Activated CD4-positive, alpha-beta T cell treated with anti-CD3 and anti-CD28 coated beads, Interleukin-2, amount 10 ng/mL, durations not matched to agents 7 days and 5 days (primary cell): ENCODE measurements at places on chromosomes 5 and 9. TPM values are rescaled to one million over a fixed set of nuclear protein-coding genes. Genes with fewer than 3 reads are reported as not detected.

The SPINK13 gene
- not detected for total RNA-seq

The AGXT2 gene
- total RNA-seq, result not detected

The AK8 gene
- not detected for total RNA-seq

DNA sequence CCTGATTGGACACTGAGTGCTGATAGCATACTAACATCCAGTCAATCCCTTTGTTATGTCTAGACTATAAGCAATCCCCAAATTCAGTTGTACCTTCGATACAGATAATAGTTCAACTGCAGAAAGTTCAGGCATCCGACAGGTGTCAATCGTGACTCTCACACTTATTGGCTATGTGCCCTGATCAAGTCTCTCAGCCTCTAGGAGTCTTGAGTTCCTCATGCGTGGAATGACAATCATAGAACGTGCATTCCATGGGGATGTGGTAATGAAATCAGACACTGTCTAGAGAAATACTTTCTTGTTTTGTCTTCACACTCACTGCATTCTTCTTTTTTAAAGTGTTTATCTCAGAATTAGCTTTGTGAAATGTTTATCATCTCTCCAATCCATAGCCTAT, 4.8 kb downstream of the ANKRD34B start:
- DNase-seq, result no peak
- no peaks in the 10 kb centered on the region for H3K4me1 ChIP-seq
- peaks cover 53% of the 10 kb centered on the region for H3K27me3 ChIP-seq
- H3K4me3 ChIP-seq, result no peak overlapping the region
- H3K36me3 ChIP-seq, result no peaks in the 10 kb centered on the region

- no peak overlapping the region for H3K4me3 ChIP-seq
- H3K27me3 ChIP-seq, result no peaks in the 10 kb centered on the region
- no peak for DNase-seq
- no peak overlapping the region for H3K27ac ChIP-seq
- H3K4me1 ChIP-seq, result peaks cover 8% of the 10 kb centered on the region
- peaks cover 37% of the 10 kb centered on the region for H3K36me3 ChIP-seq
These were observed 22.8 kb downstream of the FBXW5 start for GRCh38 chr9:136921718-136922117.

DNA sequence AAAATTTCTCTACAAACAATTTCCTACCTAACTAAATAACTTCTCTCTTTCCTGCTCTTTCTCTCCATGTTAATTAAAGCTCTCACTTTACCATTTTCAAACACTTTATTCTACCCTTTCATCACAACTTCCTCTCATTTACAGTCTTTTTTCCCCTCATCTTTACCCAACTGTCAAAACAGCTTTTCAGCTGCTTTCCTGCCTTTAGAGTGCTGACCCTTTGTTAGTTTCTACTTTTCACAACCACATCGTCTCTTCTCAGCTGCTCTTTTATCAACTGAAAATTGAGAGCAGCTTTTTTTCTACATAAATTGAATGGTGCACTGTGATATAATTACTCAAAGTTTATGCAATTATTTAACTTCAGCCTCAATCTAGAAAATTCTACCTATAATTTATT, 3.1 kb upstream of the HOMER1 start:
- peaks cover 26% of the 10 kb centered on the region for H3K4me1 ChIP-seq
- H3K36me3 ChIP-seq, result no peaks in the 10 kb centered on the region
- H3K27ac ChIP-seq, result peak overlapping the region; percentile 15
- no peak for DNase-seq
- no peak overlapping the region for H3K4me3 ChIP-seq
- H3K27me3 ChIP-seq, result peaks cover 13% of the 10 kb centered on the region

- H3K27ac ChIP-seq, result no peak overlapping the region
- H3K4me1 ChIP-seq, result peaks cover 36% of the 10 kb centered on the region
- peaks cover 26% of the 10 kb centered on the region for H3K27me3 ChIP-seq
- no peak overlapping the region for H3K4me3 ChIP-seq
- DNase-seq, result no peak
- peaks cover 6% of the 10 kb centered on the region for H3K36me3 ChIP-seq
These were observed 53.0 kb downstream of the TSSK1B start for GRCh38 chr5:113381791-113382190.
